ENCODE measurements at places on chromosomes 16 and 17.

- DNase-seq: no peak
Observed at GRCh38 chr16:52545222-52545897, 1.6 kb downstream of the TOX3 start.

DNA sequence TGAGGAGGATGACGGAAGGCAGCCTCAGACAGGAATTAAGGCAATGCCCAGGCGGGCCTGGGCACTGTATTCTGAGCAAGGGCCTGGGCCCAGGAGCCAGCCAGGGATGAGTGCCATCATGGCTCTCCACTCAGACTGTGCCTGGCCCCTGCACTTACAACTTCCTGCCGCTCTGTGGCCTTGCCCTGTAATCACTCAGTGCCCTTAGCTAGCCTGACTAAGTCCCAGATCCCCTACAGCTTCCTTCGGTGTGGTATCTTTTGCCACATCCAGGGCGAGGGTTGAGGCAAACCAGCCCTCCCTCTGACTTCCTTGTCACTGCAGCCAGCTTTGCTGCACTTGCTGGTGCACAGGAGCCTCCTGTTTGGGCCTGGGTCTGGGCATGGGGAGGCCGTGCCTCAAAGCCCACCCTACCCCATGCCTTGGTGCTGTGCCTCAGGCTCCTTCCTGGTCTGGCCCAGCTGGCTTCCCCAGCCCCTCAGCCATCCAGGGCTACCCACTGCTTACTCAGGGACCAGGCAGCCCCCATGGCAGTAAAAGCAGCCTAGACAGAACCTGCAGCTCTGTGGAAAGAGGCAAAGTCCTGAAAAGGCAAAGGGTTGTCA is 9.3 kb downstream of the SLC46A1 start:
- no peak for DNase-seq

GRCh38 chr16:3580251-3580651 is 3.0 kb upstream of the NLRC3 start:
- no peak for DNase-seq

GRCh38 chr17:48440669-48441068 is 10.7 kb upstream of the SKAP1 start:
- no peak for DNase-seq

DNA sequence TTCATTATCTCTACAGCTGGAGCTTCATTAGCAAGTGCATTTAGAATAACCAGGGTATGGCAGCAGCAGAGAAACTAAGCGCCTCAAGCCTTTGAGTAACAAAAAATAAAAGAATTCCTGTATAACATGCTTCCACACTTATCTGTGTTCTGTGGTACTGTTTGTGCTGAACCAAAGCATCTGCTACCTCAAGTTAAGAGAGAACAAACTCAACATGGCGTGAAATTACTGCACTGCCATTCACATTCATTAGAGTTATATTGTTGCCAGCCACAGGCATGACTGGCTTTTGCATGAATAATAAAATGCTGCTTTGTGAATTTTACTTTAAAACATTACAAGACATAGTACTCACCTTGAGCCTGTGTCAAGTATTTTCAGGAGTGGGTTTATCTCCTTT is 76.6 kb downstream of the NLK start:
- DNase-seq: no peak

- DNase-seq: no peak
Observed at GRCh38 chr17:31067691-31068184, 27.0 kb upstream of the NF1 start.

- no peak for DNase-seq
Observed at GRCh38 chr16:22232277-22233036, 26.4 kb downstream of the EEF2K start.

- no peak for DNase-seq
Observed at GRCh38 chr16:80463751-80464495, 76.9 kb upstream of the DYNLRB2 start.

DNA sequence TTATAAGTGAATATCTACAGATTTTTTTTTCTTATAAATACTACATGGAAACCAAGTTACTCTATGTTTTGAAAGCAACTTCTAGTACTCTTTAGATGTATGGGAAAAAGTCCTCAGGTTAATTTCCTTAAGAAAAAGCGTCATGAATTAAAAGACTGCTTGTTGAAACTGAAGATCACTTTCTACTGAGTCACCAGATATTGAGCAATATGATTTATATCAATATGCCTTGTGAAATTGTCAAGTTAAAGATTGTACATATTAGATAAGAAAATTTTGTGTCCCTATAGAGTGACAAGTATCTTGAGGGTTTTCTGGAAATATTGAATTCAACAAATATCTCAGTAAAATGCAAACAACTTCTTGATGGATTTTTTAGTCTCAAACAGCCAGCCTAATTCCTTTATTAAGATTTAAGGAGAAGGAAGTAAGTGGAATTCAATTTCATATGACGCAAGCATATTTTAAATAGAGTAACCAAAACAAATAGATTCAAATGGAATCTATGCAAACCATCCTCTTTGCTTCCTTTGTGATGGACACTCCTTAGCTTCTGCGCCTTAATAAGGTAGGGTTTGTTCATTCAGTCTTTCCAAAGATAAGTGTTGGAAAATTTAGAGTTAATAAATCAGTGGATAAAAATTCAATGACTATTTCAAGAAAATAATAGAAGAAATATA is 16.6 kb downstream of the KRT12 start:
- DNase-seq: no peak

DNA sequence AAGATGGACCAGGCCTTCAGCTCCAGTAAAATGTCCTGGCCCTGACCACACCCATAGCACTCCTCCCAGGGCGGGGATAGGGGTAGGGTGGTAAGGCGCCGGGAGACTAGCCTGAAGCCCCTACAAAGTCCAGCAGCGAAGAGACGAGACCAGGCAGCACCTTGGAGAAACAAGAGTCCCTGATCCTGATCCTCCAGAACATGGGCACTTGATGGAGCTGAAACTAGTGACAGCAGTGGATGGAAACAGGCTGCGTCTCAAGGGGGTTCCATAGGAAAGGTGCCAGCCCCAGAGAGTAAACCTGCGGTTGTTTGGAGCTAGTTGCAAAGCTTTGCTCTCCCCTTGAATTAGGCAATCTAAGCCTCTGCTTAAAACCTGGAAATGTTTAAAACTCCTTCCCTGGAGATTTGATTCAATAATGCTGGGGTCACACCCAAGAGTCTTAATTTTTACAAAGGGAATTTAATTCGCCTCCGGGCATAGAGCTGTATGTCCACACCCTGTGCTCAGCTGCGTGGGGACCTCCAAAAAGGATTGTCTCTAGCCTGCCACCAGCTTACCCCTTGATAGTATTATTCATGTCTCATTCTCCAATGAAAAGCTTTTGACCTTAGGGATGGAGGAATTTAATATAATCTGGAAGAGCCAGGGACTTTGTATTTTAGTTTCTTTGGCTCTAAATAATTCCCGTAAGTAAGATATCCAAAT is 258.6 kb downstream of the PMP22 start:
- no peak for DNase-seq

- no peak for DNase-seq
Observed at GRCh38 chr17:73936908-73937627, 266.4 kb upstream of the RPL38 start.

DNA sequence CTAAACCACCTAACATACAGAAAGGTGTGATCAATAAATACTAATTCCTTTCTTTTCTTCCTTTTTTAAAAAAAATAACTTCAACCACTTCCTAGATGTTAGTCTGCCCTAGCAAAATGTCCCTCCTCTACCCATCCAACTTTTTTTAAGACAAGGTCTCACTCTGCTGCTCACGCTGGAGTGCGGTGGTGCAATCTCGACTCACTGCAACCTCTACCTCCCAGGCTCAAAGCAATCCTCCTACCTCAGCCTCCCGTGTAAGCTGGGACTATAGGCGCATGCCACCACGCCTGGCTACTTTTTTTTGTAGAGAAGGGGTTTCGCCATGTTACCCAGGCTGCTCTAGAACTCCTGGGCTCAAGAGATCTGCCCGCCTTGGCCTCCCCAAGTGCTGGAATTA is 33.1 kb downstream of the KANSL1 start:
- DNase-seq: no peak

GRCh38 chr16:17529982-17530760 is 59.4 kb upstream of the XYLT1 start:
- no peak for DNase-seq

DNA sequence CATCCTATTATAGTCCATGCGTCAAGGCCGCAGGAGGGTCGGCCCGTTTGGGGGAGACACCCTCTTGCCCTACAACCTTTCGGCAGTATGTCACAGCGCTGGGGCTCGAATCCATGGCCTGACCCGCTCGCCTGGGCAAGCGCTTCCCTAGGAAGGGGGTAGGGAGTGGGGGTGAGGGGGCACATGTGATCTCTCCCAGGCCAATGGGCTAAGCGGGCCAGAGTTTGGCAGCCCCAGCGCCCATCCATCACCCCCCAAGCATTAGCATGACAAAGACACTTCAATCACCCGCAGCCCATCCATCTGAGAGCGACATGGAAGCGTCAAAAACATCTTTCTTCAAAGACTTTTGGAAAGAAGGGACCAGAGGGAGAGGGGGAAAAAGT is at the start of gene HOXB1:
Gene HOXB1, minus strand, starts transcription at position 125 of the 386 bp plus-strand sequence. Its CDS starts 107 bp downstream, at position 18.
- DNase-seq: no peak

GRCh38 chr17:57302690-57303465 is 46.6 kb downstream of the MSI2 start:
- no peak for DNase-seq

DNA sequence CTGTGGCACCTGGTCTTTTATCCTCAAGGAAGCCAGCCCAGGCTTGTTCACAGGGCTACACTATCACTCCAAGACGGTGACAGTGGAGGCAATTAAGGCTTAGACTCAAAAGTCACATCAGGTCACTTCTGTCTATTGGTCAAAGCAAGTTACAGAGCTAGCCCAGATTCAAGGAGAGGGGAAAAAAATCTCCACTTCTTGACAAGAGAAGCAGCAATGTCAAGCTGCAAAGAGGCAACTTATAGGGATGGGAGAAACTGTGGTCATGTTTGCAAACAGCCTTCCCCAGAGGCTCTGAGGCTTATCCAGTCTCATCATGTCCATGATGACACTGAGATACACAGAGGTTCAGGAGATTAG is 31.6 kb downstream of the SERPINF1 start:
- DNase-seq: no peak

GRCh38 chr17:40309031-40309948 is at the start of gene RARA:
Gene RARA (plus strand): TSS chr17:40309180. CDS start chr17:40331219, 22,039 bp downstream.
- DNase-seq: no peak

GRCh38 chr16:13936596-13937081 is 16.7 kb downstream of the ERCC4 start:
- no peak for DNase-seq

DNA sequence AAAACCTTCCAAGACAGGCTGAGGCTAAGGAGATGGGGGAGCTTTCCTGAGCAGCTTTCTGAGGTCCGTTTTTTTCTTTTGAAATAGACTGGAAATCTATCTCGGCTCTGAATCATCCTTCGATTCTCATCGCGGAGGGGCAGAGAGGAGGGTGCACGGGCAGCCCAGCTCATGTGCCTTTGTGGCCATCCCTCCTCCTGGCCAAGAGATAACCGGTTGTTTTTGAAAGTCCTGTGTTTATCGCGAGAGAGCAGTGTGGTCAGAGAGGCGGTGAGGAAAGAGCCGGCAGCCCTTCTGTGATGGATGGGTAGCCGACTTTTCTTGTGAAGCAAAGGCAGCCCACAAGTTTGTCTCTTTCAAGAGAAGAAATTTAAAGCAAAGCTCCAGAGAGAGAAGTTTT is 191.6 kb downstream of the CCDC182 start:
- DNase-seq: no peak

DNA sequence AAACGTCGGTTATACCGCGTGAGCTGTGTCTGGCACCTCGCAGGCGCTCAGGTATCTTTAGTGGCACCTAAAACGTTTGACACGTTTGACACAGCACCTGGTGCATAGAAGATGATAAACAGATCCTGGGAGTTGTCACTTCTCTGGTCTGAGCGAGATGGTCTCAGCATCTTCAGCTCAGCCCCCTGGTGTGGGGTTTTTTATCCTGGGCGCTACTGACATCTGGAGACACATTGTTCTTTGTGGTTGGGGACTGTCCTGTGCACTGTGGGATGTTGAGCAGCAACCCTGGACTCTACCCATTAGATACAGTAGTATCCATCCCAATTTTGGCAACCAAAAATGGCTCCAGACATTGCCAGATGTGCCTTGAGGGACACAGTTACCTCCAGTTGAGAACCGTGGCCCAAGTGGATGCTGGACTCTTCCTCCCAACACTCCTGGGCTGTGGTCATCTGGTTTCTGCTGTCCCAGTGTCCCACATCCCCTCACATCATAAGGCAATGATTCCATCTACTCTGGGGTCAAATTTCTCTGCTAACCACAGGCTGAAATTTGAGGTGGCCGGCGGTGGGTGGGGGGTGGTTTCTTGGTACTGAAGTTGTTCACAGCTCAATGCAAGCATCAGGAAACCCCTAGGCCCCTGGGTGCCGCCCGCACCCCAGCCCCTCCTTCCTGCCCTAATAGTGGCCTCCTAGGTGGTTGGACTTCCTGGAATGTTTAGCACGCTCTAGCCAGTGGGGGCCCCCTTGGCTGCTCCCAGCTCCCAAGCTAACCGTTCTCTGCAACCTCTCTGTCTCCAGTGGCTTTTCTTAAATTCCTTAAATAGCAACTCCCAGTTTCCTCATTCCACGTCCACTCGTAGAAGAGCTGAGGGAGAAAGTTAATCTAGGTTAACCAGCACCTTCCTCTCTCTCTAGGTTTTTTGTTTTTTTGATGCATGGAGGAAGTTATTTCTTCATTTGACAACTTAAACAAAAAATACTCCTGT is 124.8 kb downstream of the ABCC1 start:
- DNase-seq: no peak

DNA sequence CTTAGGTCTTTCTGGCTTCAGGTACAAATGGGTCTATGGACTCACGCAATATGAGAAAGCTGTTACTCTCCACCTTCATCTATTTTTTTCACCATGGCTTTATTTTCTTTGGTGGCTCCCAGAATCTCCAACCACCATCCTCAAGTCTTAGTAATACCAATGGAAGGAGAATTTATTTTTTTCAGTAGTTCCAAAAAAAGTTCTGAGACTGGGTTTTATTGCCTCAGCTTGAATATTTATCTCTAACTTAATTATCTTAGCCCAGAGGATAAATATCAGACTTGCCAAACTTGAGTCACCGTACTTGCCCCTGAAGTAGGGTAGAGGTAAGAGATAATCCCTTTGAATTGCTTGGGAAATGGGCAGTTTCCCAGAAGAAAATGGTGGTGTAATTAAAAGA is 23.2 kb upstream of the CACNG3 start:
- DNase-seq: no peak

DNA sequence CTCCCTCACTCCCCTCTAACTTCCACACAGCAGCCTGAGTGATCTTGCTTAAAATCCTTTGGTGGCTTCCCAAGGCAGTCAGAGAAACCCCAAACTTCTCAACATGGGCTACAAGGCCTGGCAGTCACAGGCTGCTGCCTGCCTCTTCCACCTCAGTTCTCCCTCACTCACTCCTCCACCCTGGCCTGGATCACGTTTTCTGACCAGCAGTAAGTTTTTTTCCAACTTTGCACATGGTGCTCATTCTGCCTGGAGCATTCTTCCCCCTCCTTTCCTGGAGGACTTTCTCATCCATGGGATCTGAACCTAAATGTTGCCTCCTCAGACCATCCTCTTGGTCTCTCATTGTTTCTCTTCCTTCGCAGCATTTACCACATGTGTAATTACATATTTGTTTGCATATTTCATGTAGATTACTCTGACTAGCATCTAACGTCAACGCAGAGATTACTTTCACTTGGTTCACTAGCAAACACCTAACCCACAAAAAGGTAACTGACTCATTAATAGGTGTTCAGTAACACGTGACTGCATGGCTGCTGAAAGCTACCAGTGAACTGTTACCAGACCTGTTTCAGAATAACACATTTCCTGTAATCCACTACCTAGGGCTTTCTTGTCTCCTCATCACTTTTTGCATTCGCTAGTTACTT is 17.1 kb downstream of the GNA13 start:
- no peak for DNase-seq

GRCh38 chr17:915538-916201 is 63.9 kb downstream of the NXN start:
- DNase-seq: peak; percentile 59

All from NCI-H1930 (cell line).